ENCODE measurements at places on chromosomes 2 and 18.
A peak's percentile ranks its signal among the peaks of the same experiment; 100 is the strongest.

- no peak for DNase-seq
These were observed 569.0 kb downstream of the DCDC2C start for GRCh38 chr2:4272261-4272858.

GRCh38 chr18:10453806-10454680 is at the start of gene APCDD1:
Gene APCDD1 (plus strand): TSS chr18:10454635. CDS start chr18:10454982, 347 bp downstream.
- DNase-seq: peak; percentile 84

DNA sequence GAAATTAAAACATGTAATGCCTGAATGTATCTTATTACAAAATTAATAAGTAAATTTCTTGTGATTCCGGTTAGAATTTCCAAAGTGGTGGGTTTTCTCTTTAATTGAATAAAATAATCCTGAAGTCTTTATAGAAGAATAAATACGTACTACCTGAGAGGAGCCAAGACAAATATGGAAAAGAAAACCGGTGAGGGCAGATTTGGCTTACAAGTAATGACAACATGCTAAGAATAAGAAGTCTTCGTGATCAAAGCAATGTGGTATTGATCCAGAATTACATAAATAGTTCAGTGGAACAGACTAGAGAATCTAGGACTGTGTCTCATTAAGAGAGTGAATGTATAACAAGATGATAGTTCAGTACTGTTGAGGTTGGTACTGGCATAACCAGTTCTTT is 167.5 kb downstream of the NEDD4L start:
- DNase-seq: no peak

DNA sequence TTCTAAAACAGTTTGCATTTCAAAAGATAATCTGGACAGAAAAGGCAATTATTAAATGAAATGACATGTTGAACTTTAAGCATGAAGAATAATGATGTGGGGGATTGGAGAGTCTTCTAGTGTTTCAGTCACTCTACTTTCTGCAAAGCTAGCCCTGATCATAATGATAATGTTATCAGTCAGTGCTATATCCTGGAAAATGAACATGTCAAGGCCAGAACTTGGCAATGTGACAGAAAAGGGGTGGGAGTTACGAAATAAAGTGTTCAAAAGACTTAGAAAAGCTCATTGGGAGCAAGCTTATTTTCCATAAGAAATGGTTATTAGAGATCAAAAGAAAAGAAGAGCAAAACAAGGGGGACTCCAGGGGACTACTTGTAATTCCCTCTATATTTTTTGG is 288.5 kb upstream of the SLC8A1 start:
- DNase-seq: no peak

DNA sequence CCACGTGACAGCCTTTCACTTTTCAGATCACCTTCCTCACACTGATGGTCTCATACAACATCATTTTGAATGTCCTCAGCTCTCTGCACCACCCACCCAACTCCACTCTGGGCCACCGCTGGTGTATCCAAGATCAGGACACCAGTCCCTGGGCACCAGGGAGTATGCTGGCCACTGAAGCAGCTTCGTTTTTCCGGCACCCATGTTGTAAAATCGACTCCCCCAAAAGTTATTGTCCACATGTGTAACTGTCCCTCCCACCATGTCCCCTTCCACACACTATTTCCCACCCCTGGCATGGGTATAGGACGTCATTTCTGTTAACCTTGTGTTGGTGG is 96.4 kb downstream of the TGOLN2 start:
- DNase-seq: no peak

GRCh38 chr2:179344970-179345369 is 80.3 kb upstream of the SESTD1 start:
- no peak for DNase-seq

- no peak for DNase-seq
These were observed 16.7 kb upstream of the DSG1 start for GRCh38 chr18:31301201-31301655.

DNA sequence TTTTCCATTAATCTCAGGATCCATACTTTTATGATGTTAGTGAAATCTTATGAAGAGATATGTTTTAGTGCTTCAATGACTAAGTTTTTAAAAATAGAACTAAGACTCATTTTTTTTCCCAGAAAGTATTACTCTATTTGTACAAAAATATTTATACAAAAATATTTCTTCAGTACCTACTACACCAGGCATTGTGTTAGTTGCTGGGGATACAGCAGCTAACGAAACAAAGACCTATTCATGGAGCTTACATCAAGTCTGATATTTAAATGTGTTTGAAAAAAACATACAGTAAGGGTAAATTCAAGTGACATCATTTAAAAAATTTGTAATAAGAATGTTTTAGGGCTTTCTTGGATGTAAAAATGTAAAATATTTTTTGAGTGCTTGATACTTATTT is 11.6 kb downstream of the VAPA start:
- DNase-seq: no peak

- DNase-seq: no peak
These were observed 46.4 kb downstream of the SLC8A1 start for GRCh38 chr2:40405465-40405864.

- DNase-seq: no peak
These were observed 103.5 kb downstream of the ARL4C start for GRCh38 chr2:234393354-234393753.

GRCh38 chr2:48464264-48464795 is 65.6 kb upstream of the STON1 start:
- DNase-seq: no peak

GRCh38 chr2:39849064-39849463 is 70.0 kb upstream of the THUMPD2 start:
- DNase-seq: no peak

DNA sequence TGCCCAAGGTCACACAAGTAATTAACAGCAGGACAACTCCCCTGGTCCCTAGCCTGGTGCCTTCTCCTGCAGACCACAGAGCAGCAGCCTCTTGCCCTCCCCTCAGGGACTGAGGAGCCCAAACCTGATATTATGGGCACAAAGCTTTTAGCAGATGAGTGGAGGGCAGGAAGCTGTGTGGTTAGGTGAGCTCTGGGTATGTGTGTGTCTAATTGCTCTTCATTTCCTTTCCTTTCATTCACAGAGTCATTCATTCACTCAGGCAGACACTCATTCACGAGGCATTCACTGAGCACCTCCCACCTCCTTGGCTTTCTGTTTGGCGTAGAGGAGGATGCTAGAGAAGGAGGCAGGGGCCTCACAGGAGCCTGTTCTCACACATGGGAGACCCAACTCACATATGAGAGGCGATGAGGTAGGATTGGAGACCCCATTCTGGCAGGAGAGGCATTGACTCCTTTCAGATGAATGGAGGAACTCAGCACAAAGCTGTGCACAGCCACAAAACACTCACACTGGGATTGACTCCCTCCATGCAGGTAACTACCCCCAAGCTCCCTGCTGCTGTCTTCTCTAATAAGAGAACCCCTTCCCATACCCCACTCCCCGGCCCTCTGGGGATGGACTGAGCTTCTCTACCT is 306.8 kb upstream of the SKOR2 start:
- DNase-seq: no peak

DNA sequence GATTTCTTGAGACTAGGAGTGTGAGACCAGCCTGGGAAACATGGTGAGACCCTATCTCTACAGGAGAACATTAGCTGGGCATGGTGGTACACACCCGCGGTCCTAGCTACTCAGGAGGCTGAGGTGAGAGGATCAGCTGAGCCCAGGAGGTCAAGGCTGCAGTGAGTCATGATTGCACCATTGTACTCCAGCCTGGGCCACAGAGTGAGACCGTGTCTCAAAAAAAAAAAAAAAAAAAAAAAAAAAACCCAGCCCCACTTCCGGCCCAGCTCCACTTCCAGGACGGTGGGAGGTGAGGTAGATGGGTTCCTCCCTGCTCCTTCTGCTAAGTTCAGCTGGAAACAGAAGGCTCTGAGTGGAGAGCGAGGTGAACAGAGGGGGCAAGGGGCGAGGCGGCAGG is 41.4 kb upstream of the NFATC1 start:
- DNase-seq: no peak

DNA sequence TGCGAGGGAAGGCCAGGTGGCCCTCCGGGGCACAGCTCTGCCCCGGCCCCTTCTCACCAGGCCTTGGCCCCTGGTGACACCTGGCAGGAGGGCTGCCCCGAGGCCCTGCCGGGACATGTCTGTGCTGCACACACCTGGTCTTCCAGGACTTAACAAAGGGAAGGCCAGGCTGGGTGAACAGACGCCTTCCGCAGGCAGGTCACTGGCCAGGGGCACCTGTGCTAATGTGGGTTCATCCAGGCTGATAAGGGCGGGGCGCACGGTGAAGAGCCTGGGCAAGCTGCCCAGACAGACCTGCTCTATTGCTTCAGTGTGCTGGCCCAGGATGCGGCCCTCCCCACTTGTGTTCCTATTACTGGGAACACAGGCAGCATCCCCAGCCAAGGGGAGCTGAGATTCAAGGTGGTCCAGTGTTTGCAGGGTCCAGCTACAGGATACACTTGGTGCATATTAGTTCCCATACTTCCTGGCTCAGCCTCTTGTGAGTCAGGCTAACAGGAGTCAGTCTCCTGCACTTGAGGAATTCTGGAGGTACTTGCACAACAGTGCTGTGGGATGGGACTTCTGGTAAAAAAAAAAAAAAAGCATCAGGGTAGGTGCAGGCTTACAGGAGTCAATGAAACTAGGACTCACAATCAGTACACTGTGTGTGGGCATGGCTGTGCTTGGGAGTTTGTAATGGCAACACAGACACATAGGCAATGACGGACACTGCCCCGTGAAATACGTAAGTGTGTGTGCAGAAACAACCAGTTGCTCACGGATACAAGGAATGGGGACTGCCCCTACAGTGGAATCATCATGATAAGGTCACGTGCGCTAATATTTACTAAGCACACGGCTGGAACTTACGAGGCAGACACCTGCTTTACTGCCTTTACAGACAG is 261.4 kb downstream of the TWIST2 start:
- no peak for DNase-seq

GRCh38 chr18:9766076-9766481 is 58.0 kb downstream of the RAB31 start:
- DNase-seq: no peak

DNA sequence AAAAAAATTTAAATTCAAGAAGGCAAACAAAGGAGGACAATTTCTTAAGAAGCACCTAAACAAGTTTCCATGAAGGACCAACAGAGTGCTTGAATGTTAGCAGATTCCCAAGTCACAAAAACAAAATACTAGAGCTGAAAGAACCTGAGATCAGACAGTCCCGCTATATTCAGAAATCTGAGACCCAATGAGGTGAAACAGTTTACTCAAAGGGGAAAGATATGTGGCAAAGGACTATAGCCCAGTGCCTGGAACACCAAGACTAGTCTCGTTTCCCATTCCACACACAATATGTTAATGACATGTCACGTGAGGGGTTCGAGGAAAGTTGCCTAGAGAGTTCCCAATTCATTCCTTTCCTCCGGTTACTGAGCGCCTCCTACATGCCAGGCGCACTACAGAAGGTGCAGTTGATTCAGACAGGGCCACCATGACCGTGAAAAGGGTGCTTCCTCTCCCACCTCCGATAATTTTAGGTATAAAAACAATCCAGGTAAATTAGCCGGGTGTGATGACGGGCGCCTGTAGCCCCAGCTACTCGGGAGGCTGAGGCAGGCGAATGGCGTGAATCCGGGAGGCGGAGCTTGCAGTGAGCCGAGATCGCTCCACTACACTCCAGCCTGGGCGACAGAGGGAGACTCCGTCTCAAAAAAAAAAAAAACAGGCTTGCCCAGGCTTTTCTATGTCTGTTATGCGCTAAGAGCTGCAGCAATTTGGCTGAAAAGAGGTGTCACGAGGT is 617 bp downstream of the SRBD1 start:
- peak; percentile 56 for DNase-seq

Data from ureter (tissue), 1 donor.